Activated CD4-positive, alpha-beta T cell treated with anti-CD3 and anti-CD28 coated beads, Interleukin-2, amount 50 U/mL, for 48 hours (primary cell): ENCODE measurements at places on chromosomes 2 and 18.
A peak's percentile ranks its signal among the peaks of the same experiment; 100 is the strongest.

- DNase-seq: no peak
Observed at GRCh38 chr2:167478196-167478595, 589.9 kb downstream of the XIRP2 start.

DNA sequence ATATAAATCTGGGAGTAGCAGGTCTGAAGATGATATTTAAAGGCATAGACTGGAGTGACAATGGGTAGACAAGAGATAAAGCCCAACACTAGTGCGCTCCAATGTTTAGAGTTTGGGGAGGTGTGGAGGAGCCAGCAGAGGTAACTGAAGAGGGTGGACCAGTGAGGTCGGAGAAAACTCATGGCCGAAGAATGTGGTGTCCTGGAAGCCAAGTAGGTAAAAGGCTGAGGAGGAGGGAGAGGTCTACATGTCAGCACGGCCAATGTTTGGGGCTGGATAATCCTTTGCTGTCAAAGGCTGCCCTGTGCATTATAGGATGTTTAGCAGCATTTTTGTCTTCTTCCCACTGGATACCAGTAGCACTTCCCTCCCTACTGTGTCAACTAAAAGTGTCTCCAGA lies 78.8 kb upstream of the KCNE4 start:
- DNase-seq: no peak

GRCh38 chr18:58257461-58257860 lies 213.4 kb downstream of the NEDD4L start:
- DNase-seq: no peak

DNA sequence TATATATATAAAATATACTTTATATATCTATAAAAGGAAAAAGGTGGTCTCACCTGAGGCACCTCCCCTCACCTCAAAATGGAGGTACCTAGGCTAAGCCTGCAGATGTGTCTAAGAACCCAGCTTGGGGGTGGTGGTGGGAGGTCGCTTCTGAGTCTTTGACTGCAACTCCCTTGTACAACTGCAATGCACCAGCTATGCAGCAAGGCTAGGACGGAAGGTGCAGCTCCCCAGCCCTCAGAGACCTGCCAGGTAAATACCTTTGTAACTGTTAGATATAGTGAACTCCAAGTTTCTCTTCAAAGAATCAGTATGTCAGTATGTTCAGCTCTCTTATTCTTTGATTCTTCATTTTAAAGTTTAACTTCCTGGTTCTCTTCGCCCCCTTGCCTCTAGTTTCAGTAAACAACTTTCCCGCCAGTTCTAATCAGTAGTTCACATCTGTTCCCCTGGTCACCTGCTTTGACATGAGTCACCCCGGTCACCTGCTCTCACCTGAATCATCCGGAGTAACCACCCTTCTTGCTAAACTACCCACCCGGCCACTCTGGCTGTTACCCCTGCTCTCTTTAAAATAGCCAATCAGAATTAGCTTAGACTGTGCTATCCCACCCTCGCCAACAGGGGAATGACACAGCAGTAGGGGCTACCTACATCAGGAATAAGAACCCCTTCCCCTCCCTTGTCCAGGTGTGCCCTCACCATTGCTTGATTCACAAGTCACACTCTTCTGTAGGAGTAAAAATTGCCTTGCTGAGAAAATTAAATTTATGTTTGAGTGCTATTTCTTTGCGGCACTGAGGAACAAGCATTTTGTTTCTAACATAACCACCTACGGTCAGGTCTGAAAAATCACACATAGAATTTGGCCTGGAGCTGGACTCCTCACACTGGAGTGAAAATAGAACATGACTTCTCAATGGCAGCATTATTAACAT lies 24.7 kb upstream of the IMPA2 start:
- no peak for DNase-seq

DNA sequence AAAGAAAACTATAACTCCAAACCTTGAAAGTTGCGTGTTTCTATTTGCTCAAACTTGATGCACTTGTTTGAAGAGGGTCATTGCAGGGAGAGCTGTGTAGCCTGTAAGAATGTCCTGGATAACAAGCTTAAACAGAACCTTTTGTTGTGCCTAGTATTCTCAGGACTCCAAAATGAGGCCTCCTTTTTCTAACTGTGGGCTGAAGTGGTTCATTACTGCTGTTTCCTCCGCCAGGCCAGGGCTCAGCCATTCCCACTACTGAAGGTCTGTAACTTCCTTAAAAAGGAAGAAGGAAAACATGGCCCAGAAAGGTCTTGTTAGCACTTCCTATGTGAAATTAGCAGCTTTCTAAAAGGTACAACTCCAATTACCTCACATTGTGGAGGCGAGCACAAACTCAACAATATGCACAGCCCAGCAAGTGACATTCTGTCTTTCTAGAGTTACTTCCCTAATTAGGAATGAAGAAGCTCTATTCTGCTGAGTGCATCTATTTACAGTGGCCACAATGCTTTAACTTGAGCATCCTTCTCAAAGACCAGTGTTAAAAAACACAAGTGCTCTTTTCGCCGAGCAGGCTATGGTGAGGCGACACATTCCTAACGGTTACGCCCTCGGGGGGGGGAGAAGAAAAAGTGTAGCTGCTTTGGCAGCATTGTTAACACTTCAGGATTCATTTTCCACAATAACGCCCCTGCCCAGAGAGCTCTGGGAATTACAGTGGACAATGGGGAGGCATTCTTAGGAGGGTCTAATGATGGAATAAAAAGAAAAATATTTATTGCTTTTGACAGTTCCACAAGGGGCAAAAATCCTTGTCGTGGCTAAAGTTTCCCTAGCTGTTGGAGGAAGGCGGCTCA lies 136.9 kb upstream of the SIX3 start:
- DNase-seq: no peak

DNA sequence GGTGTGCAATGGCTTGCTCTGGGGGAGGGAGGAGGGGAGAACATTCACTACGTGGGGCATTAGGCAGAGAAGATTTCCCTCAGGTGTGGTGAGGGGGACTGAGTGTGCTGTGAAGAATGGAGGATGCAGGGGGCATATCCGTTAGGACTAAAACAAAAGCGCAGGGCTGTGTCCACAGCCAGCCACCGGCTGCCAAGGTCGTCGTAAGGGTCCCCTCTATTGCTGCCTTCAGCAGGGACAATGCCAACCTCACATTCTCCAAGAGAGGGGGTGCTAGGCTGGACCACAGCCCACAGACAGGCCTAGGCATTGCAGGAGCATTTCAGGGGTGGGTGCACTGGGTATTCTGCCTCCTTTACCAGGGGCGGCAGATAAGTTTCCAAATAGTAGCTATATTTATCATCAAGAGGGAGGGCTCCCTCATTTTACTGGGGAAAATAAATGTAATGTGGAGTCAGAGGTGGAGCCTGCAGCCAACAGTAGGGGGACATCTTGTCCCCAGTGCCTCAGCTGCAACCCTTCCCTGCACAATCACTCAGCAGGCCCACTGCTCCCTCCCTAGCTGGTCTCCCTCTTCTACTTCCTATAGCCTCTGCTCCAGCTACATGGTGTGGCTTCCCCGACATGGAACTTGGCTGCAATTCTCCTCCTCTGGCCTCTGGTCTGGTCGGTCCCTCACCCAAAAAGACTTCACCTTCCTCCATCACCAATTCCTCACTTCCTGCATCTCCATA lies 74.9 kb upstream of the OTOF start:
- DNase-seq: no peak

GRCh38 chr2:99900556-99900955 lies 241.8 kb downstream of the AFF3 start:
- no peak for DNase-seq

DNA sequence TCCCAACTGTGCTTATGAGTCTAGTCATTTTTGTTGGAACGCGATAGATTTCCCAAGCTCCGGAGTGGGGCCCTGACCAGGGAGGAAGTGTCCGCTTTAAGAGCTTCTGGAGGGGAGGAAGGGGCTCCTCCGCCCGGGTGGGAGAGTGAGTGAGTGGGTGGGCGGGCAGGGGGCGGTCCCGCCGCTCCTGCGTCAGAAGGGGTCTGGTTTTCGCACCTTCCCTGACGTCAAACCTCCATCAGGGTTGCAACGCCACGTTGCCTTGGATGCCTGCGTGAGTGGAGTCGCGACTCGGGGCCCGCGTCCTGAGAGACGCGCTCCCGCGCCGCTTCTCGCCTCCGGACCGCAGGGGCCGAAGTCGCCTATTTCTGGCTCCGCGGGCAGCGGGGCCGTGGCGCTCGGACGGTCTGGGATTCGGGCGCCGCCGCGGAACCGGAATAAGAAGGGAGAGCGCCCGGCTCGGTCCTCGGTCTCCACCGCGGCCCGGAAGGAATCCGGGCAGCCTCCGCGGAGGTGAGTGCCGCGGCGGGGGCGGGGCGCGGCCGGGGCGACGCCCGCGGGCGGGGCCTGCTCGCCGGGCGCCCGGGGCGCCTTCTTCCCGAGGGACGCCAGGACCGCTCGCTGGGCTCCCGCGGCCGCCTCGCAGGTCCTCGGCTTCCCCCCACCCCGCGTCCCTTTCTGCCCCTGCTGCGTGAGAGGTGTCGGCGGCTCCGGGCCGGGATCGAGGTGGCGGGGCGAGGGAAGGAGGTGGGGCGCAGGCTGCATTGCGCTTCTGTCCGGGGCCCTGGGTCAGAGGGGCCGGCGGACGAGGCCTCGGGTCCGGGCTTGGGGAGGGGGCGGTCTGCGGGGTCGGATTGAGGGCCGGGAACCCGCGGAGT lies at the start of gene ZDBF2:
Gene ZDBF2 (plus strand): TSS at position 230 of the 878 bp plus-strand sequence. CDS start 7,187 bp downstream, outside the sequence.
- peak; percentile 56 for DNase-seq

GRCh38 chr18:39730606-39731005 lies 2165.0 kb upstream of the CELF4 start:
- DNase-seq: no peak

DNA sequence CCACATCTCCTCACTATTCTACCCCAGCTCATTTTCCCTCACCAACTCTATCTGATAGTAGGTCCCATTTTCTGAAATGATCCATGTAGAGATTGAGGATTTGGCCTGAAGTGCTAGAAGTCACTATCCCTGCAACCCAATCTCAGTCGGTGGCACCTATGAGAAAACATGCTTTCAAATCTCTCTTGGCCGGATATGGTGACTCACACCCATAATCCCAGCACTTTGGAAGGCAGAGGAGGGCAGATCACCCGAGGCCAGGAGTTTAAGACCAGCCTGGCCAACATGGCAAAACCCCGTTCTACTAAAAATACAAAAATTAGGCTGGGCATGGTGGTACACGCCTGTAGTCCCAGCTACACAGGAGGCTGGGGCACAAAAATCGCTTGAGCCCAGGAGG lies 19.1 kb upstream of the MARCHF4 start:
- no peak for DNase-seq

DNA sequence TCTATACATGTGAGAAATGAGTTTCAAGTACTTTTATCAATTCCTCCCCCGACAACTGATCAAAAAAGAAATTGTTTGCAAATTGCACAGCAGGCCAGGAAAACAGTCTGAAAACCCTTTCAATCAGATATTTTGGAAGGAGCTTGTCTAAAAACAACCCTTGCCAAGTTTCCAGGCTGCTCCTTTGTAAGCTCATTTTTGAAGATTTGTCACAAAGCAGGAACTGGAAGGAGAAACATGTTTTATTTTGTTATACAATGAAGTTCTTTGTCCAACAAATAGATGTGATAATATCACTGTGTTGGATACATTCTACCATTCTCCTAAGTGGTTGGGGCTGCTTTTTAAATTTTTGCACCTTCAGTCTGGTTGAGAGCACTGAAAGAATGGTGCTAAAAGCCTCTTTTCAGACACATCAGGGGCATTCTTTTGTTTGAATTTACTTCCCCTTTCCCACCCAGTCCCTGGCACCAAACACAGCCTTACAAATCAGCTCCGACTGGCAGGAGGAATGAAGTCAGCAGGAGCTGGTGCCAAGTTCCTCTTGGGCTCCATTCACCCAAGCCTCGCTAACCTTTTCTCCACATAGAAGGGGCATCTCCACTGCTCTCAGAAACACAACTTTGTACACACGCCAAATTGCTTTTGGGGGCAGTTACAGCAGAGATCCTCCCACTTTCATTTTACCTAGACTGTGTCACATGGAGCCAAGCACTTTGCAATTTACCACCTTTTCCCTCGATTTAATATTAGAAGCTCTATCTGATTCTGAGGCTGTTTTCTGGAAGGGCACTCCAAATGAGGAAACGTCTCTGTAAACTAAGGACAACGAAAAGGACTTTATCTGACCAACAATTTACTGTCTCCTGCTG lies 88.0 kb downstream of the C1D start:
- DNase-seq: no peak

GRCh38 chr2:23323917-23324680 lies 60.9 kb upstream of the KLHL29 start:
- DNase-seq: no peak

DNA sequence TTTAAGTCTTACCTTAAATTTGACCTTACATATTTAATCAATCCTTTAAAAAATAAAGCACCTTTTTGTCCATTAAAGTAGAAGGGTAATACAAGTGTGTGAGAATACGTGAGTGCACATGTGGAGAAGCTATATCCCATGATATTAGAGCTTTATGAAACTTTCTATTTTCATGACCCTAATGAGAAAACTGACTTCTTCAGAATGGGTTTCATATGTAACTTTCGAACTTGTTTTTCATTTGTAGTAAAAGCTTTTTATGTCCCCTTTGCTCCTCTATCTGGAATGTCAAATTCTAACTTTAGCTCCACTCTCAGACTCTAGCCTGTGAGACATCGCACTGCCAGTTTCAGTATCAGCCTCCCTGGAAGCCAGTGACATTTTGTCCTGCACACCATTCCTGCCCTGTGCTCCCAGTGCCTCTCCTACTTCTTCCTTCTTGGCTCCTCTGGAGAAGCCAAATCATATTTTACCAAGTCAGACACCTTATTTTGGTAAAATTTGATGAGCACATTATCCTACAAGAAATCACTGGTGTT lies 42.0 kb downstream of the MAPRE2 start:
- no peak for DNase-seq

DNA sequence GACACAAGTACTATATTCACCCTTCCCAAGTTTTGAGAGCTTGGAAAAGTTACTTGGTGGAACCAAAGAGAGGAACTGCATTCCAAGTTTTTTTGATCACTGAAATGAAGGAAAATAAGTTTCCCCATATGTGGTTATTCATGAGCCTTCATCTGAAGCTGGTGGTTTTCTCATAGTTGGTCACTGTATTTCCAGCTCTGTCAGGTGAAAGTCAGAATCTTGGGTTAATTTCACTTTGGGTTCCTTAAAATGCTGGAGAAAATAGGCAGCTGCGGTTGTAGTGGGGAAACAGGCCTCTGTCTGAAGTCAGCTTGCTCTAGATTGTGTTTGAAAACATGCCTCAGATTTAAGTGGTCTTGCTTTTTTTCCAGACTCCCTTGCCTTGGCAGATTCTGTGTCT lies 200.5 kb downstream of the HRH4 start:
- DNase-seq: no peak

- no peak for DNase-seq
Observed at GRCh38 chr2:196821195-196821594, 12.0 kb upstream of the C2orf66 start.

GRCh38 chr2:7927691-7928090 lies 754.2 kb upstream of the ID2 start:
- no peak for DNase-seq
